ENCODE measurements at places on chromosomes 12 and 14. TPM values are rescaled to one million over a fixed set of nuclear protein-coding genes. Genes with fewer than 3 reads are reported as not detected.

- DNase-seq = no peak
Observed at GRCh38 chr14:39491134-39491571, 58.9 kb upstream of the FBXO33 start.

DNA sequence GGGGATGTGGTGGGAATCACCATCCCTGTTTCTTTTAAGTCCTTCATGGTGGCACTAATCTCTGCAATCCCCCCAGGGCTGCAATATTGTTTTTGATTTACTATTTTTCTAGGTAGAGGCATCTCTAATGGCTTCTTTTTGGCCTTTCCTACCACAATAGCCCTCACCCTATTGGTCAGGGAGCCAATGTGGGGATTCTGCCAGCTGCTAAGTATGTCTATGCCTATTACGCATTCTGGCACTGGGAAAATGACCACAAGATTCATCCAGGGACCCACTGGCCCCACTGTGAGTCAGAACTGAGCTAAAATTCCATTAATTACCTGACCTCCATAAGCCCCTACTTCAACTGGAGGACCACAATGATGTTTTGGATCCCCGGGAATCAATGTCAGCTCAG lies 15.9 kb upstream of the GLIPR1L2 start:
- DNase-seq = no peak

GRCh38 chr12:68630598-68630997 lies 19.9 kb downstream of the RAP1B start:
- DNase-seq = no peak

DNA sequence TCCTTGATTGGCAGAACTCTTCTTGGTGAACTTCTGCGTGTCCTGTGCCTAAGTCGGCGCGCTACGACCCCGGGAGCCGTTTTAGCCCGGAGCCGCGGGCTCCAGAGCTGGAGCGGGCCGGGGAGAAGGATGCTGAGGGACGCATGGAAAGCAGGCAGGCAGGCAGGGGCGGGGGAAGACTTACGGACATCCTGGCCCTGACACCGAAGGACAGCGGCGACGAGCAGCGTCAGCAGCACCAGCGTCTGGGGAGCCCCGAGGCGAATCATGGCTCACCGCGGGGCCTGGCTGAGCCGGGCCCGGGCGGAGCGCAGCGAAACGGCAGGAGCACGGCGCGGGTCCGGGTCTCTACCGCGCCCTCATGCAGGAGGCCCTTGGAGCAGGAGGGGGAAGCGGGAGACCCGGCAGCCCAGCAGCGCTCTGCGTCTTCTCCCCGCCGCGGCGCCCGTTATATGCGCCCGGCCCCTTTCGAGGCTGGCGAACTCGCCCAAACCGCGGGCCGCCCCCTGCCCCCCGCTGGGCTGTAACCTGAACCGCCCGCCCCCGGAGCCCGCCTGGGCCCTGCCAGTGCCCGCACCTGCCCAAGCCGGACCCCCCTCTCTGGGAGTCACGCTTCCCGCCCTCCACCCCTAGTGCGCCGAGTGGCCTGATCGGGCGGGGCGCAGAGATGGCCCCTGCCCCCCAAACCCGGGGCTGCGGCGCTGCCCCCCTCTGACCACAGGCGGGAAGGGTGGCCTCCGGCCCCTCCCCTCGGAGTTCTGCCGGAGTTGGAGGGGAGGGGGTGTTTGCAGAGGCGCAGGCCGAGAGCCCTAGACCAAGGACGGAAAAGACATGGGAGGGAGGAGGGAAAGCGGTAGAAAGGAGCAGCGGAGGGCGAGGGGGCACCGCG lies at the start of gene COL2A1:
TSS of gene COL2A1 (minus strand) at position 424 of the 889 bp plus-strand sequence. CDS start at position 269, 155 bp downstream.
- peak; percentile 76 for DNase-seq

GRCh38 chr12:91276509-91276908 lies 93.9 kb upstream of the DCN start:
- no peak for DNase-seq

GRCh38 chr12:13436696-13437391 lies 240.3 kb downstream of the EMP1 start:
- DNase-seq = no peak

DNA sequence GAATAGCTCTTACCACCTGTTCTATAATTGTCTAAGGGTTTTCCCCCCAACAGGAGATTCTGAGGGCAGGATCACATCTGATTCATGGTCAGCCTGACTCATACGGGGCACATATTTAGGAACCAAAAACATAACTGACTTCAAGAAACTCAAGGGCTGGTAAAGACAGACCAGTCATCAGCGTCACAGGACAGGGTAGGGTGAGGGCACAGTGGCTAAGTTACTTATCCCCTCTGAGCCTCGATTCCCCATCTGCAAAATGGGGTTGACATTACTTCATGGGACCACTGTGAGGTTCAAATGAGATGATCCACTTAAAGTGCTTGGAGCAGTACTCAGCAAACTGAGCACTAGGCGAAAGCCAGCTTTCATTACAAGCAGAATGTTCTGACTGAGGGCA lies 606 bp downstream of the CINP start:
- DNase-seq = no peak

GRCh38 chr14:58899317-58899713 lies 261.6 kb downstream of the DACT1 start:
- no peak for DNase-seq

DNA sequence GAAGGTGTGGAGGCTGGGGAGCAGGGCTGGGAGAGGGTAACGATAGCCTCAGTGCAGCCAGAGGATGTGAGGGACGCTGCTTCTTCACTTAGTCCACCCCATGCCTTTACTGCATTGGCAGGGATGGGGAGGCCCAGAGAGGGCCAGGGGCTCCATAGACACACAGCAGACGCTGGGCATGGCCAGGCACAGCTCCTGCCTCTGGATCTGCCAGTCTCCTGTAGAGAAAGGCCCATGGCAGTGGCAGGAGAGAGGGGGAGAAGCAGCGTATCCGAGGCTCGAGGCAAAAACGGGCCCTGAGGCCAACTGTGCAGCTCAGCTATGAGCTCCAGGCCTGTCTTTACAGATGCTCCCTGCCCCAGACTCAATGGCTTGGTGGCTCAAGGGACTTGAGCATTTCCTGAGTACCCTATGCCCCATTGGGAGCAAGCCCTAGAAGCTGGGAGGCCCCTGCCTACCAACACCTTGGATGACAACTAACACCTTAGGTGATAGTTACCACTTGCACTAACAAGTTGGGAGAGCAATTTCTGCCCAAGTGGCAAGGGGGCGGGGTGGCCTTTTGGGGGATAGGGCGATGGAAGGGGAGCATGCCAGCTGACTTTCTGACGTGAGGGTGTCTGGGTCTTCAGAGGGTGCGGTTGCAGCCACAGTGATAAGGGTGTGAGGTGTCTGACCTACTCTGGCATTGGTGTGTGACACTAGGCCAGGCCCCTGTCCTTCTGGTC lies 5.0 kb upstream of the LBHD2 start:
- DNase-seq = peak; percentile 70

DNA sequence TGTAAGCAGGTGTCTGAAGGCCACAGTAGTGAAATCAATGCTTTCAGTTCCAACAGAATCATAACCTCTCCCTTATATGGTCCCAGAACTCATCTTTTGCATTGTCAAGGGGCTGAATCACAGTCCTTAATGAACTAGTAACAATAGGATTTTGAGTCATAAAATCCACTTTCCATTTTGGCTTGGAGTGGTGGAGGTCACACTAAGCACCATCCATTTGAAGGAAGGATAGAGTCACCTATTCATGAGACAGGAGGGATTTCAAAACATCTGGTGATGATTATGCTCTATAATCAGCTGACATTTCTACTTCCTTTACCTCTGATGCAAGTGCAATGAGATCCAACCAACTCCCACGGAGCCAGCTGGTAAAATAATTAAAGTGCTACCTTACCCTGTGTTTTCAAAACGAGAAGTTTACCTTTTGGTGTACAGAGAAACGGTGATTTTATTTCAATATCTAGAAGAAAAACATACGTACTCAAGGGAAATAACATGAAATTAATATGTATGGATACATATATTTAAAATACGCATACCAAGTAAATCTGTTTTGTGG lies 59.1 kb downstream of the TMEM132D start:
- no peak for DNase-seq

DNA sequence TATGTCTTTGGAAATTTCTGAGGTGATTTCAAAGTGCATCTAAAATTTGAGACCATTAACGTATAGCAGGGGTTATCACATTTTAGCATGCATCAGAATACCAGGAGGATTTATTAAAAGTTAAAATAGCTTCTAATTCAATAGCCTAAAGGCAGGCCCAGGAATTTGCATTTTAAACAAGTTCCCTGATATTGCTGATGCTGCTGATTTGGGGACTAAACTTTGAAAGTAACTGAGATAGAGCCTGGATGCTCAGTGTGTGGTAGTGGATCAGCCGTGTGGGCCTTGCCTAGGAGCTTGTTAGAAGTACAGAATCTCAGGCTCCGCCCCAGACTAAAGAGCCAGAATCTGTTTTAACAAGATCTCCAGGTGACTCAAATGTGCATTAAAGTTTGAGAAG lies 375.0 kb upstream of the FBXO33 start:
- no peak for DNase-seq

GRCh38 chr14:99891900-99892299 lies 98.7 kb downstream of the EML1 start:
- DNase-seq = no peak

GRCh38 chr14:99264691-99265450 lies 7.1 kb downstream of the BCL11B start:
- DNase-seq = no peak

- DNase-seq = no peak
Observed at GRCh38 chr12:92185052-92185451, 39.4 kb upstream of the BTG1 start.

- DNase-seq = no peak
Observed at GRCh38 chr12:24864796-24865125, 84.1 kb downstream of the BCAT1 start.

DNA sequence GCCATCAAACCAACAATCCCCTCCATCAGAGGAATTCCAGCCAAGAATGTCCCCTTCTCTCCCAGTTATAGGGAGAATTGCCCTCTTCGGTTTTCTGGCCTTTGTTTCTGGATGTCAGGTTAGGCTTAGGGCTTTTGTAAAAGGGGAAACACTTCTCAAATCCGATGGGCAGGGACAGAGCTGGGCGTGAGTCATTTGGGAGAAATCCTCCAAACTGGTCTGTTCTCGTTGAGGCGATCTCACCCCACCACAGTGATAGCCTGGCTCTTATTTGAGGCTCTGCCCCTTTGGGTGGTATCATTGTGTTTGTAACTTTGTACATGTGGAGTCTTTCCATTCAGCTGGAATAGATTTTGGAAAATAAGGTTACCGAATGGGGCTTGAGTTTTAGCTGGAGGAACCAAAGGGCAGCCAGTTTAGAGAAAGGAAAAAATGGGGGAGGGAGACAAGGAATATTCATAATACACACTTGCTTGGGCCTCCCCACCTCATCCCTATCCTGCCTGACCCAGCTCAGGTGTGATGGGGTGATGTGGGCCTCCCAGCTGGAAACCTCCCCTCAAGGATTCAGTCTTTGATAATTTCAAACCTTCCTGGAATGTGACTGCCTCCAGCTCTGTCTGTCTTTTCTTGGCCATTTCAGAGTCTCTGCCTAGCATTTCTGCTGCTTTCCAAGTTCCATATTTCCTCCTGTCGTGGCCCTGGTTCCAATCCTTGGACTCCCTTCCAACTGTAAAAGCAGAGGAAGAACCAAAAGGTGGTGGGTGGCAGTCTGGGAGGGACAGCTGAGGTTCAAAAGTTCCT lies 7.5 kb downstream of the HOXC4 start:
- DNase-seq = no peak

DNA sequence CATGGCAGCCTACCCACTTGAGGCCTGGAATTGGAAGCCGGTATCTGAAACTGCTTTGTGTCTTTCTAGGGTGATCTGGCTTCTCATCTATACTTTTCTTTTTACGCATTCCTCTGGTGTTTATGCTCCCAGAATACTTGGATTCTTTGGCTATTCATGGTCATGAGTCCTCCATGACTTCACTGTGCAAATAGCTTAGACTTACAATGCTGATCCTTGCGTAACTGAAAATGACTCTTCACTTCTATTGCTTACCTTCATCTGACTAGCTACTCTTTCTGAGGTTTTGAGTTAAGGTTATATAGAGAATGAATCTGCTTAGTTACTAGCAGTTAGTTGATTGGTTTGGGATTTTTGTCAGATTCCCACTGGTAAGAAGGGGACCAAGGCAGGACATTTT lies 121.7 kb upstream of the NOVA1 start:
- no peak for DNase-seq

GRCh38 chr14:77579780-77580179 lies 36.7 kb downstream of the SPTLC2 start:
- no peak for DNase-seq

DNA sequence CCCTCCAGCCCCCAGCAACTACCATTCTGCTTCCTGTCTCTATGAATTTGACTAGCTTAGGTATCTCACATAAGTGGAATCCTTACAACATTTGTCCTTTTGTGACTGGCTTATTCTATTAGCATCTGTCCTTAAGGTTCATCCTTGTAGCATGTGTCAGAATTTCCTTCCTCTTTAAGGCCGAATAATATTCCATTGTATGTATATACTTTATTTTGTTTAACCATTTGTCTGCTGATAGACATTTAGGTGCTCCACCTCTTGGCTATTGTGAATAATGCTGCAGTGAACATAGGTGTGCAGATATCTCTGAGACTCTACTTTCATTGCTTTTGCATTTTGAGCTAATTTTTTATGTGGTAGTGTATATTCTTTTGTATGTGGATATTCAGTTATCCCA lies 75.7 kb downstream of the SPATS2 start:
- no peak for DNase-seq

- no peak for DNase-seq
Observed at GRCh38 chr14:51823706-51824105, 36.7 kb upstream of the GNG2 start.

- no peak for DNase-seq
Observed at GRCh38 chr12:48183876-48184548, 568 bp downstream of the CCDC184 start.

- no peak for DNase-seq
Observed at GRCh38 chr12:5492562-5492961, 60.7 kb downstream of the NTF3 start.

Gene RNASE1
- 222 TPM for total RNA-seq

Gene TAS2R9
- total RNA-seq = not detected

Gene HHIPL1
- total RNA-seq = 10.9 TPM

Gene SMAGP
- 9.3 TPM for total RNA-seq

Gene GALNT9
- not detected for total RNA-seq

Gene BCL2L14
- not detected for total RNA-seq

Gene ZDHHC22
- total RNA-seq = not detected

Gene NFYB
- total RNA-seq = 52.6 TPM

Gene SLC8A3
- total RNA-seq = 0.46 TPM

Gene LDHB
- total RNA-seq = 315 TPM

Data from posterior vena cava (tissue), 2 donors.